ENCODE measurements at places on chromosomes 4 and X.

GRCh38 chr4:132328761-132329160 lies 820.3 kb upstream of the PCDH10 start:
- no peak for DNase-seq

DNA sequence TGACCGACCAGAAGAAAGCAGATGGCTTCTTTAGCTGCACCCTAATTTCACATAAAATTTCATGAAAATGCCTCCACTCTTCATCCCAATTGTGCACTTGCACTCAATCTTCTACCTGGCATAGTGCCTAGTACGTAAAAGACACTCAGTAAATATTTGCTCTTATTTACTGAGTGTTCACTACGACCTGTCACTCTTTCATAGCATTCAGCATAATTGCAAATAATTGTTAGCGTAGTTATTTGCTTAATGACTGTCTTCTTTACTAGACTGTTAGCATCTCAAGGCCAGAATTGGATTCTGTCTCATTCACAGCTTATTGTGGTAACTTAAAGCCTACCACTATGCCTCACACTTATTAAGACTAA lies 130.2 kb downstream of the ENOX2 start:
- no peak for DNase-seq

DNA sequence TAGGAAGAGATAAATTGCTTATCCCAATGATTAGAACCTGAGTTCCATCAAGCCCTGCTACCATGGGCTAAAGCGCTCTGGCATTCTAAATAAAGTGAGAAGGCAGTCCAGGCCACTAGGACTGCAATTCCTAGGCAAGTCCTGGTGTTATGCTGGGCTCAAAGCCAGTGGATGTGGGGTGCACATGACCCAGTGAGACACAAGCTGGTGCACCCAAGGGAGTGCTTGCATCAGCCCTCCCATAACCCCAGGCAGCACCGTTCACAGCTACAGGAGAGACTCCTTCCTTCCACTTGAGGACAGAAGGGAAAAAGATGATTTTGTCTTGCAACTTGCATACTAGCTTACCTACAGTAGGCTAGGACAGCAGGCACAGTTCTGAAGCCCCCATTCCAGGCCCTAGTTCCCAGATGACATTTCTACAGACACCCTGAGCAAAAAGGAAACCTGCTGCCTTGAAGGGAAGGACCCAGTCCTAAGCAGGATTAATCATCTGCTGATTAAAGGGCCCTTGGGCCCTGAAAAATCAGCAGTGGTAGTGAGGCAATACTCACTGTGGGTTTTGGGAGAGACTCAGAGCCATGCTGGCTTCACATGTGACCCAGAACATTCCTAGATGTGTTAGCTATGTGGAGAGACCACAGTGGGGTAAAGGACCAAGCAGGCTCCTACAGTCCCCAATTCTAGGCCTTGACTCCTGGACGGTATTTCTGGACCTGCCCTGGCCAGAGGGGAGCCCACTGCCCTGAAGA lies 77.8 kb downstream of the KLHL13 start:
- DNase-seq: no peak

DNA sequence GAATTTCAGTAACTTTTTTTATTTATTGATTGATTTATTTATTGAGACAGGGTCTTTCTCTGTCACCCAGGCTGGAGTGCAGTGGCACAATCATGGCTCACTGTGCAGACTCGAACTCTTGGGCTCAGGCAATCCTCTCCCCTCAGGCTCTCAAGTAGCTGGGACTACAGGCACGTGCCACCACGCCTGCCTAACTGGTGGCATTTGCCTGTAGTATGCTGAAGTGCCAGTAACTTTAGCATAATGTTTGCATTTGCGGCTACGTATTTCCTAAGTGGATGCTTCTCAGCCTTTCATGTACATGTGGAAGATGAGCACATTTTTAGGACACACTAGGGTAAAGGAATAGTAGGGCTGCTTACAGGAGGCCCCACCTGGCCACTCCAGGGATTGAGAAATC lies 45.3 kb upstream of the ATXN3L start:
- no peak for DNase-seq

DNA sequence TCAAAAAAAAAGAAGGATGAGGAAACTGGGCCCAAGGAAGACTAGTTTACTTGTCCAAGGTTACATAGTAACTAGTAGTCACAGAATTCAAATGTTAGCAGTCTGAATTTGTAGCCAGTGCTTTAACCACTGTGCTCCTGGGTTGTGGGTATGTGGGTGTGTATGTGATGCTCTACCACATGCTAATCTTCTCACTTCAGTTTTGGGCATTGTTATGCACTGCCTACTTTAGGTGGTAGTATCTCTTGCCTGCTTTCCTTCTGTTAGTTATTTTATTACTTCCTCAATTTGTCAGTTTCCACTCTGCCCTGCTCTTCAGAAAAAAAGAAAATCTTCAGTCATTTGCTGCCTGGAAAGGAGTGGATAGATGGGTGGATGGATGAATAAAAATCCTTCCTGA lies 219.2 kb downstream of the RPA4 start:
- no peak for DNase-seq

DNA sequence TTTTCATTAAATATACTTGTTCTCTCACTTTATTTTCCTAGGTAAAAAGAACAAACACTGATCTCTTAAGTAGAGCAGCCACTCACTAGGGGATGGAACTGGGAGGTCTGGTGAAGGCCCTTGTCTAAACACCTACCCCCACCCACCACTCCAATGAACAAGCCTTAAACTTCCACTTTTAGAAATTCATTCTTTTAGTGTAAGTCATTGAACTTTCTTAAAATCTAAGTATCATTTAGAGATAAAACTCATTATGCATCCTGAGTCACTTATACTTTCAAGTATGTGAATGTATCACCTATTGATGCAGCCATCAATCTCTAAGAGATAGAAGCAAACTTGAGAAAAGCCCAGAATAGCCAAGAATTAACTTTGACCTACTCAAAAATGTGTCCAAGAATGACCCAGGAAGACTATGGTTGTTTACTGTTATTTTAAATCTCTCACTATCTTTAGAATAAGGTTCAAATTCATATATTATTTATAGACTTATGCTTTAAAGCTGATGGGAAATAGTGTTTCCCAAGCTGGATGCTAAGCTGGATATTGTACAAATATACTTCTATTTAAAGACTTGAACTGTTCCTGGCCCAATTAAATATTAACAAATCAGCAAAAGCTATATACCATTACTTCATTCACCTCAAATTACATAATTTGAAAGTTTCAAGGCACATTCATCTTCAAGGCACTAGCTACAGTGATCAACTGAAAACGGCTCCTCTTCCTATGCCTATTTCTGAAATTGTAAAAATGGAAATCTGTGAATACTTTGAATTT lies 49.5 kb downstream of the CAMK2D start:
- no peak for DNase-seq

DNA sequence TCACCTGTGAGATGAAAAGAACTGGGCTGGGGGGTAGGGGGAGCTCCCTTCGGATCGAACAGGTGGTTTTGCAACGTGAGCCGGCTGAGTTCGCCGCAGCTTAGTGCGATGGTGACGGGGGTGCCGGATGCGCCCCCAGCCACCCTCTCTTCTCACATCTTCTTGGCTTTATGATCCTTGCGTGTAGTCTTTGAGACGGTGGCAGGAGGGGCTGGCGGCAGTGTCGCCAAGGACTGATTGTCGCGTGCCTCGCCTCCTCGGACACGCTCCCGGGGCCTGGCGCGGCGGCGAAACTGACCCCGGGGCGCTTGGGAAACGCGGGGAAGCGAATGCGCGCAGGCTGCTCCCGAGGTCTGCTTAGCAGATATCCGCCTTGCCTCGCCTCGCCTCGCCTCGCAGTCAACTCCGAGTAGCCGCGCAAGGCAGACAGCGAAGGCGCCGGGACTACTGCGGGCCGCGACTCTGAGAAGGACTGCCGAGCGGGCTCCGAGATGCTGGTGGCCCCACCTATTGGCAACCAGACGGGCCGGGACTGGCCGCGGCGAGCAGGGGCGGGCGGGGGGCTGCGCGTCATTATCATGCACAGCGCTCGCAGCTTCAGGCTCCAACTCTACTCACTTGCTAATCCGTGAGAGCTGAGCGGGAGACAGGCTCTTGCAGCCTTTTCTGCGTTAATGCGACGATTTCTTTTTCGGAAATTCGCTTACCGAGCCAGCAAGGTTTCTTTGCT lies 1.5 kb downstream of the GRID2 start:
- peak; percentile 6 for DNase-seq

Measured in smooth muscle cell of the brain vasculature (primary cell).